Activated CD4-positive, alpha-beta T cell treated with anti-CD3 and anti-CD28 coated beads, Interleukin-2, amount 10 ng/mL, durations not matched to agents 24 days and 14 days (primary cell): ENCODE measurements at places on chromosomes 1 and 21. TPM values are rescaled to one million over a fixed set of nuclear protein-coding genes. Genes with fewer than 3 reads are reported as not detected.

The ST6GALNAC3 gene
- total RNA-seq: 0.28 TPM in 1 of 2 replicates, not detected in the other

The MKNK1 gene
- total RNA-seq: 41.8 and 42.5 TPM in 2 replicates

The SPRR2D gene
- total RNA-seq: not detected in 2 replicates

The ASTN1 gene
- total RNA-seq: not detected in 2 replicates

The GUCA2B gene
- total RNA-seq: not detected in 2 replicates

The GSTM5 gene
- 0.07 TPM in 1 of 2 replicates, not detected in the other for total RNA-seq

The TRIM45 gene
- total RNA-seq: 0.62 and 0.98 TPM in 2 replicates

The GABRD gene
- not detected in 2 replicates for total RNA-seq

The OR2T2 gene
- total RNA-seq: not detected in 2 replicates

The S100A7A gene
- not detected in 2 replicates for total RNA-seq

The MYBPH gene
- total RNA-seq: not detected in 2 replicates

The LCE2B gene
- not detected in 2 replicates for total RNA-seq

The LAMC2 gene
- 0.05 and 0.07 TPM in 2 replicates for total RNA-seq

The TMEM81 gene
- total RNA-seq: 3.6 and 3.7 TPM in 2 replicates

The PKLR gene
- total RNA-seq: 0.09 TPM in 1 of 2 replicates, not detected in the other

The S100PBP gene
- 43.8 and 46.9 TPM in 2 replicates for total RNA-seq

The F11R gene
- total RNA-seq: 9.1 and 21.4 TPM in 2 replicates

The CHI3L2 gene
- 2.3 and 3.9 TPM in 2 replicates for total RNA-seq

The PSMG1 gene
- total RNA-seq: 99.7 and 105 TPM in 2 replicates

The CAMSAP2 gene
- total RNA-seq: 1.4 and 2.5 TPM in 2 replicates

The PLEKHO1 gene
- 25.2 and 26.4 TPM in 2 replicates for total RNA-seq

The PYHIN1 gene
- total RNA-seq: 10.4 and 11.3 TPM in 2 replicates

The RHEX gene
- total RNA-seq: not detected in 2 replicates

The GBP1 gene
- total RNA-seq: 36.9 and 38.3 TPM in 2 replicates

The E2F2 gene
- total RNA-seq: 30.4 and 33.7 TPM in 2 replicates

The IL10 gene
- 3.4 TPM in 2 replicates for total RNA-seq
